ENCODE measurements at places on chromosomes 12 and 14.
A peak's percentile ranks its signal among the peaks of the same experiment; 100 is the strongest.

GRCh38 chr12:54967461-54967860, 17.1 kb downstream of the TESPA1 start:
- no peak for DNase-seq

GRCh38 chr12:29980304-29980703, 196.6 kb upstream of the TMTC1 start:
- DNase-seq, result no peak

DNA sequence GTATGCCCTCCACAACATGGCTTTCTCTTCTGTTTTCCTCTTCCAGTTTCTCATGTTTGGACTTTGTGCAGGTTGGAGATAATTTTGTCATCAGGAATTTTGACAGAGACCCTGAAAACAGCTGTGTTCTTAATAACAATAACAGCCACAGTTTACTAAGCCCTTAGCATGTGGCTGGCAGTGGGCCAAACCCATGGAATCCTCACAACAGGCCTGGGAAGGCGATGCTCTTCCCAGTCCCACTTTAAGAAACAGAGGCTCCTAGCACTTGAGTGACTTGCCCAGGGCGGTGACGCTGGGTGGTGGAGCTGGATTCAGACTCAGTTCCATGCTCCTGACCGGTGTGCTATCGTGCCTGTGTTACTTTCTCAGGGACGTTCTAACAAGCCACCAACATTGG, 20.1 kb upstream of the PLEKHG3 start:
- DNase-seq, result peak; percentile 70

GRCh38 chr12:100123316-100124095, 19.2 kb downstream of the BLTP3B start:
- DNase-seq, result peak; percentile 19

DNA sequence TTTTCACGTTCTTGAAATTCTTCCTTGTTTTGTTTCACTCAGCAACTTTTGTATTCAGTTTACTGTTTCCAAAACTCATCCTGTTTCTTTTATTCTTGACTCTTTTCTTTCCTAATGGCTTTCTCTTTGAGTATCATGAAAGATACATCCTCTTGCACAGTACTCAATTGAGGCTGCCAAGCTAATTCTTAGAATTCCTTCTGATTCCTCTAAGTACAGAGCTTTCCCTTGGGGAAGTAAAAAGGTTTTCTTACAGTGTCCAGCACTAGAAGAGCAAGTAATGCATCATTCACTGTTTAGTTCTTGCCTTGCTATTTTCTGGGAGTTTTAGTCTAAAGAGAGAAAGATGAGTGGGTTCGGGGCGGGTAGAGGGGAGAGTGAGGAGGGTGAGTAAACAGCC, 154.1 kb downstream of the NEDD1 start:
- no peak for DNase-seq

DNA sequence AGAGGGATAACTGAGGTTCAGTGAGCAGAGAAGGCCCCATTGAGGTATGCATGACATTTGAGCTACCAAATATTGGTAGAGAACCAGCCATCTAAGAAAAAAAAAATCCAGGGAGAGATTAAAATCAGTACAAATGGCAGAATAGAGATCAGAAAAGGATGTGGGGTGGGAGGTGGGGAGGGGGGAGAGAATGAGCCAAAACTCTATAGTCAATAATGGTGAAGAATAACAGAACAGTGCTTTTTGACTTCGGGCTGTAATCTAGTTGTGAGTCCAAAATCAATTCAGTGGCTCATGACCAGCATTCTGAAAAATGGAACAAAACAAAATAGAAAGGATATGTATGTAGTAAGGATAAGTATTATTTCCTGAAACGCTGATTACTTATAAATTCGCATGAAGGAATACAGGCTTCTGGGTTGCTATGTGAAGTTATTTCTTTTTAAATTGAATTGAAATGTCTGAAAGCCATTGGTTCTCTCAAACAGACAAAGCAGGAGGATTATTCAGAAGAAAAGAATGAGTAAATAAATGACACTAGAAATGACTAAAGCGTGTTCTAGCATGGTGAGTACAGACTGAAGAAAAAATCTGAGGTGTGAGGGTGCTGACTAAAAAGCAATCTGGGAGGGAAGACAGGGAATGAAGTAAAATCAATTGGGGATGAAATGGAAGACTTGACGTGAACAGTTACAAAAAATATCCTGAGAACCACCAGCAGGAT, 72.4 kb downstream of the ATP2B1 start:
- DNase-seq, result peak; percentile 64

DNA sequence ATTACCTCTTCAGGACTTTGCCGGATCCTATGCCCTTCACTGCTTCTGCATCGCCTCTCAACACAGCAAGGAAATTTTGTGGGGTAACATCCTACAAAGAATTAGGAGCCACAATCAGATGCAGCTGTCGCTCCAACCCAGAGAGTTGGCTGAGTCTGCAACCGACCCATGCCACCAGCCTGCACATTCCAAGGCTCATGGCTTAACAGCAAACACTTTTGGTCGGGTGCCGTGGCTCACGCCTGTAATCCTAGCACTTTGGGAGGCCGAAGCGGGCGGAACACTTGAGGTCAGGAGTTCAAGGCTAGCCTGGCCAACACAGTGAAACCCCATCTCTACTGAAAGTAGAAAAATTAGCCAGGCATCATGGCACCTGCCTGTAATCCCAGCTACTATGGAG, 32.3 kb downstream of the LGMN start:
- DNase-seq, result no peak

DNA sequence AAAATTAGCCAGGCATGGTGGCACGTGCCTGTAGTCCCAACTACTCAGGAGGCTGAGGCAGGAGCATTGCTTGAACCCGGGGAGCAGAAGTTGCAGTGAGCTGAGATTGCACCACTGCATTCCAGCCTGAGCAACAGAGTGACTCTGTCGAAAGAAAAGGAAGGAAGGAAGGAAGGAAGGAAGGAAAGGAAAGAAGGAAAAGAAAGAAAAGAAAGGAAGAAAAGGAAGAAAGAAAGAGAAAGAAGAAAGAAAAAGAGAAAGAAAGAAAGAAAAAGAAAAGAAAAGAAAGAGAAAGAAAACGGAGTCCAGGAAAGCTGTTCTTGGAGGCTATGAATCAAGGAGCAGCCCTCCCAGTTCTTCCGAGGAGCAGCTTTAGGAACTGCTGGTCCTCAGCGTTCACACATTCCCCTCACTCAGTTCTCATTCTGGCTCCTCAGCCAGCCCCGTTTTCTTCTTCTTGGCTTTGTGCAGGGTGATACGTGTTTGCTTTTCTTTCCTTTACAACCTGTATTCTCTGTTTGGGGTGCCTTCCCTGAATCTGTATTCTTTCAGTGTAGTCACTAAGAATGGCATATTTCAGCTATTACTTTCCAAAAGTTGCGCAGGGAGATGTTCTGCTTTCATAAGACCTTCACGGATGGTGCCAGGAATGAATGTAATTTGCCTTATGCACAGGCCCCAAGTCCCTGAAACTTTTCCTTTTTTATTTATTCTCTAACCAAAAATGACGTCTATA, 12.2 kb downstream of the FBXL14 start:
- peak; percentile 65 for DNase-seq
